ENCODE measurements at places on chromosomes 5 and 9.
A peak's percentile ranks its signal among the peaks of the same experiment; 100 is the strongest.

GRCh38 chr5:74212336-74212735 lies 428.2 kb downstream of the ENC1 start:
- DNase-seq = peak; percentile 42

- no peak for DNase-seq
These were observed 118.8 kb downstream of the GAPVD1 start for GRCh38 chr9:125380406-125380805.

DNA sequence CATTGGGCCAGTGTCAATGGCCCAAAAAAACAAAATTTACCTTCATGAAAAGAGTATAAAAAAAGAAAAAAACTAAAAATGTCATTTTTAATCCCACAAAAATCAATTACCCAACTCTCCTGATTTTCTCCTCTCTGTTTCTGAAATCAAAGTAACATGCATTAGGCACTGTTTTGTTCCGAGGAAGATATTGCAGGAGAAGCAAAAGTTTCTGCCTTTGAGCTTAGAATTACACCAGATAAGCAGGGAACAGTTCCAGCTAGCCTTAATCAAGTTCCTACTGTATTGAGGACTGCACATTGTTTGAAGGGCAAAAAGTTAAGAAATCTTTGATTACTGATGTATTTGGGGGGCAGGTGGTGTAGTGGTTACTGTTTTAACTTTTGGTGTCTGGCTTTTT lies 1.1 kb upstream of the PRKAA1 start:
- no peak for DNase-seq

GRCh38 chr5:124240732-124241131 lies 505.7 kb downstream of the ZNF608 start:
- no peak for DNase-seq

GRCh38 chr5:79955356-79955895 lies 35.6 kb downstream of the MTX3 start:
- DNase-seq = no peak

- DNase-seq = no peak
These were observed 121.1 kb downstream of the NUDT12 start for GRCh38 chr5:103441523-103441922.

DNA sequence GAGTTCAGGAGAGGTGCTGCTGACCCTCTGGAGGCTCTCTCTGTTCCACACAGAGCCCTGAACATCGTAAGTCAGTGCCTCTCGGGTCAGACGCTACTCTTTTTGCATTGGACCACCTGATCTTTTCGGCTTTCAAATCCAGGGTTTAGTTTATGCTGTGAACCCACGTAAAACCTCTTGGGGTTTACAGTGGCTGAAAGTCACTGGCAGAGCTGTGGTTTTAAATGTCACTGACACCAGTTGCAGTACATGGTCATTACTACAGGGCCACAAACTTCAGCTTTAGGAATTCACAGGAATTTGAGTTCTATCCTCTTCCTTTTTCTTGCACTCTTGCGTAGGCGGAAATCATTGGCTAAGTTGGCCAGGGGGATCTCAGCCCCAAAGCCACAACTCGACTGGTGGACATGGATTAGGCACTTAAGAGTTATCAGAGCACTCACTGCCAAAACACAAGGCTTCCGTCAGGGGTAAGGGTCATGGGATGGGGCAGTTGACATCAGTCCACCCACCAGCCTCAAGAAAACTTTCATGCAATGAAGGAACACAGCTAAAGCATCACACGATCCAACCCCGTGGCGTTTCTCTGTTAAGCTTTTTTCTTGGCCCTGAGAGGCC lies 76.9 kb downstream of the SFXN1 start:
- DNase-seq = no peak

- no peak for DNase-seq
These were observed 483 bp upstream of the EIF4EBP3 start for GRCh38 chr5:140546851-140547507.
